ENCODE measurements at places on chromosomes 1 and 21.
A peak's percentile ranks its signal among the peaks of the same experiment; 100 is the strongest.

GRCh38 chr1:239239529-239239928 lies 146.8 kb upstream of the CHRM3 start:
- no peak for DNase-seq

DNA sequence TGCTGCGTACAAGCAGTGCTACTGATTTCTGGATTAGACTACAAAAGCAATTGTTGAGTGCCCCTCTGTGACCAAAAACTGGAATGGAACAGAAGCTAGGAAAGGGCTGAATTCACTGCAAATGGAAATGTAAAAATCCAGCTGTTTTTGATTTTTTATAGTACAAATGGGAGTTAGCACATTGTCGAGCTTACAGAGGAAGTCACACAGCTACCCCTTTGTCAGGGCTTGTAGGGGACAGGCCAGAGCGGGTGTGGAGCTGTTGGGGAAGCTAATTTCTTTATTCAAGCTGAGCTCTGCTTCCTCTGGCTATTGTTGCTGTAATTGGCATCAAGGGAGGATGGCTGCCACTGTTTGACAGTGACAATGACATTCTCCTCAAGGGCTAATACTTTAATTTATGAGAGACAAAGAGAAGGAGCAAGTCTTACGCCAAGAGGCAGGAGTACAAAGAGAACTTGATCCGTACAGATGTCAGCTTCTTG lies 96.1 kb downstream of the SLC35F3 start:
- DNase-seq: no peak

- DNase-seq: no peak
Observed at GRCh38 chr1:17447501-17447992, 8.1 kb upstream of the RCC2 start.

- no peak for DNase-seq
Observed at GRCh38 chr1:31112266-31112935, 46.9 kb upstream of the PUM1 start.

- no peak for DNase-seq
Observed at GRCh38 chr1:203508463-203509073, 14.6 kb downstream of the OPTC start.

DNA sequence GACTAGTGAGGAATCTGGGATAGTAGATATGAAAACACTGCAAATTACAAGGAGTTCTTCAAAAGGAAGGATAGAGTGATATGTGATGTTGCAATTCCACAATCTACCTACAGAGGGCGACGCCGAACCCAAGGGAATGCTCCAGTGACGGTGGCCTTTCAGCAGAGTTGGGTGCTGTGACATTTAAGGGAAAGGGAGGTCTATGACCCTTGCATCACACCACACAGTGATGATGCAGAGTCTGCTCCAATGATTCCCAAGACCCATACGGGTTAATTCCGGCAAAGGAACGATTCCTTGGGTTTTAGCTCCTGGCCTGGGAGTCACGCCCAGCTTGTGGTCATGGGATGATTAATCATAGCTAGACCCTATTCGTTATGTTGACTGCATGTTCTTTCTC lies 123.0 kb upstream of the IGSF21 start:
- no peak for DNase-seq

- DNase-seq: no peak
Observed at GRCh38 chr21:42733874-42734273, 80.5 kb downstream of the PDE9A start.

DNA sequence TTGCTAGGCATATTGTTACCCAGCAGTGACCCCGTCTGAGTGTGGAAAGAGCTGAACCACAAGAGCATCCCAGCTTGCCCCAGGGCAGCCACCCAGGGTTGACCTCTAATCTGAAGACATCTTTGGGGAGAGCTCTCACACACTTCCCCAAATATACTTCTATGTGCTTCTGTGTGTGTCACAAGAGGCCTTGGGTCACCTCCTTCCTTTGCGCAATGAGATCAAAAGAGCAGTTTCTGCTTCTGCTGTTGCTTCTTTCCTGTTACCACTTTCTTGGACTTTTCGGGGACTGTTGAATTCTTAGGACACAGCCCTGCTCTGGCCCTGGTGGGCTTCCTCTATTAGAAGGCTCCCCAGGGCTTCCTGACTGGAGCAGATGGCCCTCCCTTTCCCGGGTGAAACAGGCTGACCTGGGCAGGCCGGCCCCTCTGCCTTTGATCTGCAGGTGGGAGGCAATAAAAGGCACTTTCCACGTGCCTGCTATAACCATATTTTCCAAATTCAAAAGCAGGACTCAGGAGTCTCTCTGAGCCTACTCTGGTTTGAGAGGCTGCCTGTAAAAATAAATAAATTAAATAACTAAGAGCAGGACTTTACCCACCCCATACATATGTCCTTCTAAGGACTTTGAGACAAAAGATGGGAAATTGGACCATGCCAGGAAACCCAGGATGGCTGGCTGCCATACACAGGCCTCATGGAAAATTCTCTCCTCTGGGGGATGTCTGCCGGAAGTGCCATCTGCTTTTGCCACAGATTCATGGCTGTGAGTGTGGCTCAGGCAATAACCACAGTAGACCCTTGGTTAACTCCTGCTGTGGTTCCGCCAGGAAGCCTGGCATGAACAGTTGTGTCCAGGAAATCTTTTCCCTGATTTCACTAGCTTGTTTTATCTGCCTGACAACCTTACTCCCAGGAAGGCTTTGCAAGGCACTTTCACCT lies 28.3 kb upstream of the RCSD1 start:
- peak; percentile 37 for DNase-seq

GRCh38 chr1:202316186-202316585 lies 25.6 kb downstream of the UBE2T start:
- DNase-seq: no peak

- DNase-seq: no peak
Observed at GRCh38 chr1:99643021-99643779, 2.7 kb upstream of the PALMD start.

DNA sequence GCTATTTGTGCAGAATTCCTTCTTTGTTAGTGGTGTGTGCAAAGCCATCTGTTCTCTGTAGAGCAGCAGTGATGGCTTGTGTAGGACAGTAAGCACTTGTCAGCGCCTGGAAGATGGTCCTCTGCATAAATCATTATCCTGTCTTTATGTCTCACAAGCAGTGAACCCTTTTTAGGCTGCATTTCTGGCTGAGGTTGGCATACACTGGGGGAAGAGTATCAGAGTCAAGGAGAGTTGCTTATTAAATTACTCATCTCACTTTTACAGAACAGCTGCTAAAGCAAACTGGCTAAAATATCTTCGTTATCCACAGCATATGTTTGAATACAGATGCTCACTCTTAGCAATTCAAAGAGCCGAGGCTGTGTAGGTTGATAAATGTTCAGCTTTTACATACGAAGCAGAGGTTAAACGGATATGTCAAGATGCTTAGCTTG lies 54.6 kb upstream of the NCAM2 start:
- DNase-seq: no peak

DNA sequence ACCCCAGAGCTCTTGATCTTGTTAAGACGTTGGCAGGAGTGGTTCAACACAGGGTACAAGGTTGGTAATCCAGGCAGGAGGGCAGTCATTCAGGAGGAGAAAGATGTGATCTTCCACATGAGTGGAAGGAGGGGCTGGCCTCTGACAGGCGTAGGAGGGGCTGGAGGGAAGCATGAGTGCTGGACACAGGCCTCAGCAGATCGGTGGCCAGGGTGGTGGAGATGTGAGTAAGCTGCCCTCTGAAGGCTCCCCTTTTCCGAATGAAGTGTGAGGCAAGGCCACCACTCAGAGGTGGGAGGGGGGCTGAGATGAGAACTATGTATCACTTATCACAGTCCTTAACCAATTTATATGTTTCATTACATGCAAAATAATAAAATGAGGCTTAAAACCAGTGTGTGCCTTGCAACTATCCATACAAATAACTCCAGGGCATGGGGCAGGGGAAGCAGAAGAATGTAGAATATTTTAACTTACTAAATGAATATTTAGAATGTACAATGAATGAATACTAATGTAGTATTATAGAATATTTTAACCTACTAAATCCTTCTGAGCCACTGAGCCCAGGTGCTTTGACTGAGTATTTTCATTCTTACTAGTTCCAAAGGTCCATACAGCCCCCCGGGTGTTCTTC lies 103.5 kb upstream of the TLR5 start:
- DNase-seq: no peak

- DNase-seq: peak; percentile 38
Observed at GRCh38 chr1:210340841-210341240, 12.1 kb downstream of the HHAT start.

GRCh38 chr1:230507666-230508402 lies 81.7 kb upstream of the PGBD5 start:
- no peak for DNase-seq

- DNase-seq: no peak
Observed at GRCh38 chr21:46503922-46504550, 45.3 kb downstream of the DIP2A start.

GRCh38 chr21:16194095-16194787 lies 464.5 kb downstream of the USP25 start:
- DNase-seq: no peak

DNA sequence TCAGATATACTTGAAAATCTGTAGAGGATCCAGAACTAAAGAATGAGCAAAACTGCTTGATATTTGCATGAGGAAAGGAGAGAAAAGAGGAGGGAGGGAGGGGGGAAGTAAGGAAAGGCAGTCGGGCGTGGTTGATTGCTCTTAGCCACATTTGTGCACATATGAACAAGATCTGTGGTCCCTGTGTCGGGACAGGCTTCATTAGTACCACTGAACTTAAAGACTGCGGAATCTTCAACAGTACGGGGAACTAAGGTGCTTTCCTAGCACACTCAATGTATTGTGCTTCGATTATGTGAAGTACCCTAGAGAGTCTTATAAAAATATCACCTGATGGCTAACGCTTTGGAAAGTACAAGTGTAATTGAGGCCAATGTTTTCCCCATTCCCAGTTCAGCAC lies 59.9 kb downstream of the ZBTB18 start:
- no peak for DNase-seq

GRCh38 chr21:36456729-36457414 lies 23.1 kb downstream of the CLDN14 start:
- no peak for DNase-seq

DNA sequence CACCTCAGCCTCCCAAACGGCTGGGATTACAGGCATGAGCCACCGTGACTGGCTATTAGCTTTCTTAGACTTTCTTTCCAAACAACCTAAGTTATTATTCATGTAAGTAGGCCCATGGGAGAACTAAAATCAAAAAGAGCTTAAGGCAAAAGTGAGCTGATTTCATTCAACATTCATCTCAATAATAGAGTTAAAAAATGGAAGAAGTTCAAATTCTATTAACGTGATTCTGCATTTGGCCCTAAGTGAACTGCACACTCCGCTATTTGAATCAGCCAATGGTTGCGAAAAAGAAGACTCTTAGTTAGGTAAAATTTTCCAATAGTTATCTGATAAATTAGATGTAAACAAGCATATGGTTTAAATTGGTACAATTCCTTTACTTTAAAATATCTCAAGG lies 68.6 kb upstream of the WARS2 start:
- DNase-seq: no peak

- no peak for DNase-seq
Observed at GRCh38 chr21:27362249-27362648, 395.4 kb upstream of the ADAMTS5 start.

- no peak for DNase-seq
Observed at GRCh38 chr1:191851799-191852595, 306.3 kb upstream of the RGS18 start.

DNA sequence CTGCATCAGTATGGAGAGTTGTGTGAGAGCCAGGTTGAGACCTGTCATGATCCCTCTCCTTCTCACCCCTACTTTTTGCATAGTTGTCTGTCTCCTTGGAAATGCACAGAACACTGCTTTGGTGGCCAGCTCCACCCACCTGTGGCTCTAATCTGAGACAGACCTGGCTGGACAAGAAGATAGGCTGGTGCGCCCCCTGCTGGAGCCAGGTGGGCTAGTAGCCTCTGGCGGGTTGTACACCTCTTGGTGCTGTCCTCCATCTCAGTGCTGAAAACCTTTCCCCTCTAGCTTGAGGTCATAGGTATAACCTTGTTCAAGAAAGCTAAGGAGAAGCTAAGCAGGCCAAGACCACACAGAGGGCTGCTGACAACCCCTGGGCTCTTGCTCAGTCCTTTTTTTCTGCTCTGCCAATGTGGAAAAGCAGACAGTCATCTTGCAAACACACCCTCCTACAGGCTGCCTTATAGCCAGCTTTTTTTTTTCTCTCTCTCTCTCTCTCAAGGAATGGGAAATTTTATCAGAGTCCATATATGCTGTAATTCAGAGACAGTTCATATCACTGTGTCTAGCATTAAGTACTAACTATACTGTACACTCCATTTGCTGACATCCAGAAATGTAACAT lies 58.8 kb upstream of the SPATA6 start:
- no peak for DNase-seq

DNA sequence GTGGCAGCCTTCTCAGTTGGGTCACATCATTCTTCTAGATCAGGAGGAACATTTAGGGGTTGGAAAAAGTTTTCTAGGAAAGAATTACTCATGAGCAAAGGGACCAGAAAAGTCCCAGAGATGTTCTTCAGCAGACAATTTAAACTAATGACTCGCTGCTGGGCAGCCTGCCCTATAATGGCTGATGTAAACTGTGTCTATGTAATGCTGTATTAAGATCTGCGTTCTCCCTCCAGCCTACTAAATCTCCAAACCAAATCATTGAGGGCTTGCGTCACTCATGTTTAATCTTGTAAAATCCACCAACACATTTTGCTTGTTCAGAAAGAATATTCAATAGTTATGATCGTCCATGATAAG lies 92.1 kb downstream of the LRRC8C start:
- no peak for DNase-seq

GRCh38 chr1:5847013-5847659 lies 145.1 kb downstream of the NPHP4 start:
- no peak for DNase-seq

- no peak for DNase-seq
Observed at GRCh38 chr1:78672428-78672827, 22.8 kb downstream of the IFI44 start.

DNA sequence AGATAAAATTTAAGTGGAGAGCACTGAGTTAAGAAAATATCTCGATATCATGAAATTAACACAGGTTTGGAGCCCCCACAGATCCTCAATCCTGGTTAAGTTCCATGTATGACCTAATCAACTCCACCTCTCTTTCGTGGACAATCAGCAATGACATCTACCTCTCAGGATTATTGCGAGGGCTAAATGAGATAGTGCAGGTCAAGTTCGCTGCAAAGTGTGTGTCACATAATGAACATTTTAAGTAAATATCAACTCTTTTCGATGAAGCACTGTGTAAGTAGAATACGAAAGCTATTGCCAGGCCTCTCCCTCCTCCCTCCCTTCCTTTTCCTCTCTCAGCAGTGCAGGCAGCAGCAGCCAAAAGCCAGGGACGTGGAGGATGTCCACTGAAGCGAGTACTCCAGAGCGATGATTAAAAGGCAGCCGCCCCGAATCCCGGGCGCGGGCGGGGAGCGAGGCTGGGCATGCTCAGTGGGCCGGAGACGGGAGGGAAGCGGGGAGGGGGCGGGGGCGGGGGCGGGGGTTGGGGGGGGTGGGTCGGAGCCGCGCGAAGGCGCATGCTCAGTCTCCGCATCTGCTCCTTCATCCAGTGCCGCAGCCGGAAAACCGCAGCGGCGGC lies at the start of gene CAMSAP2:
Gene CAMSAP2 (plus strand): TSS at position 567 of the 622 bp plus-strand sequence. CDS start 935 bp downstream, outside the sequence.
- DNase-seq: peak; percentile 72

DNA sequence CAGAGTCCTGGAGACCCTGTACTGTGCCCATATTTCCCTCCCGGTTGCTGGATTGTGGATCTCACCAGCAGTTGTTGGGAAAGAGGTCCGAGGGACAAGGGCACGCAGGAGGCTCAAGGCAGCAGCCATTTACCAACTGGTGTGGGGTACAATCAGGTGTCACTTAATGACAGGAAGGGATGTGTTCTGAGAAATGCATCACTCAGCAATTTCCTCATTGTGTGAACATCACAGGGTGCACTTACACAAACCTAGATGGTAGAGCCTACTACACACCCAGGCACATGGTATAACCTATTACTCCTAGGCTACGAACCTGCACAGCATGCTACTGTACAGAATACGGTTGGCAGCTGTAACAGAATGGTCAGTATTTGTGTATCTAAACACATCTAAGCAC lies 20.7 kb downstream of the SLC44A3 start:
- no peak for DNase-seq

Measured in CD4-positive, alpha-beta T cell treated with Interleukin-12 subunit alpha and Interleukin-12 subunit beta, for 1 hour (primary cell).